ENCODE measurements at places on chromosomes 11 and 22.

GRCh38 chr22:19580291-19580890 is 56.2 kb upstream of the CLDN5 start:
- DNase-seq: no peak

DNA sequence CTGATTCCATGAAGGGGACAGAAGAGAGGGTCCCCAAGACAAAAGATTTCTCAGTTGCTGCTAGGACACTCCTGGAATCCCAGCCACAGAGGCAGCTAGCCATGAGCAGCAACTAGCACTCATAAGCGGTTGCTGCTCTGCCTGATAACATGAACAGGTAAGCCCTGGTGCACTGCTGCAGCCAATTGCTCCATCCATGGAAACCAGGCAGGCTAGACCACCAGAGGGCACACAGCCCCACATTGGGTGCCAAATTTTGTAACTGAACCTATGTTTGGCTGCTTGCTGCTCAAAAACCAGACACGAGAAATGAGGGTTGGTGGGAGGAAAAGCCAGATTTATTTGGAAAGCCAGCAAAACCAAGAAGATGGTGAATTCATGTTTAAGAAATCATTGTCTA is 21.9 kb upstream of the QSER1 start:
- no peak for DNase-seq

- no peak for DNase-seq
Measured at GRCh38 chr11:117417342-117417741, 89.7 kb downstream of the CEP164 start.

DNA sequence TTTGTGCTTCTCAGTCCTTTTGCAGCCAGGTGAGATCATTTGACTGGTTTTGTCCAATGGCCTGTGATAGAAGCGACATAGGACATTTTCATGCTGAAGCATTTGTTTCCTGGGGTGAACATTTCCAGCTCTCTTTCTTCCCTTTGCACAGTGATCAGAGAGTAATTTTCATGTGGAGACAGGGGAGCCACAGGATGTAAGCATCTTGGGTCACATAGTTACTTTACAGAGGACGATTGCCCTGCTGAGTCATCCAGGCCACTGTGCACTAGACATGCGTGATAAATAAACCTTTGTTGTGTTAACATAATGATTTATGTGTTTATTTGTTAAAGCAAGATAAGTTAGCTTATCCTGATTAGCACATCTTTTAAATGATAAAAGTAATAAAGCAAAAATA is 263.5 kb upstream of the CCDC179 start:
- DNase-seq: no peak

DNA sequence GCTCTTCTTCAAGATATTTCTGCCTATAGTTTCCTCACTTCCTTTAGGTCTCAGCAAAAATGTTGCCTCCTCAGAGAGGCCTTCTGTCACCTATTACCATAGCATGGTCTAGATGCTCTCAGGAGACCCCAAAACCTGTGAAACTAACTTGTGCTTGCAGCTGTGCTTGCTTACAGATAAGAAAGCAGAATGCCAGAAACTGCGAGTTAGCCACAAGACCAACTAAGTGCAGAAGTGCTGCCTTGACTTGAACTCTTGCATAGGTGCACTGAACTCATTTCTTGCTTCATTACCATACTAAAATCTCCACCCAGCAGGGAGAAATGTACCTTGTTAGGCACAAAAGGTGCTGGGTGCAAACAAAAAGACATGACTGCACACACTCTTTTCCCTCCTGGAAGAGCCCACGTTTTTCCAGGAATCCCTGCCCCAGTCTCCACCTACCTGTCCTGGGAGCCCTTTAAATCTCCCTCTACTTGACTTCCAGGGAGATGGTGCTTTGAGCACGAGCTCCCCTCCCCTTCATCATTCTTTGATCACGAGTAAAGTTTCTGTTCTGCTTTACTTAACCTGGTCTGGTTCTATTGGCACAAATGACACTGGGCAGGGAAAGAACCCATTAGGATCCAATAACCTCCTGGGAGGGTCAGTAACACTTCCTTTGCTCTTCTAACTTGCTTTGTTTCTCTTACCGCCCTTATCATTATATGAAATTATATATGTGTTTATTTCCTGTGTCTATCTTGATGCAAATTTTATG is 137.7 kb upstream of the DDI1 start:
- no peak for DNase-seq

DNA sequence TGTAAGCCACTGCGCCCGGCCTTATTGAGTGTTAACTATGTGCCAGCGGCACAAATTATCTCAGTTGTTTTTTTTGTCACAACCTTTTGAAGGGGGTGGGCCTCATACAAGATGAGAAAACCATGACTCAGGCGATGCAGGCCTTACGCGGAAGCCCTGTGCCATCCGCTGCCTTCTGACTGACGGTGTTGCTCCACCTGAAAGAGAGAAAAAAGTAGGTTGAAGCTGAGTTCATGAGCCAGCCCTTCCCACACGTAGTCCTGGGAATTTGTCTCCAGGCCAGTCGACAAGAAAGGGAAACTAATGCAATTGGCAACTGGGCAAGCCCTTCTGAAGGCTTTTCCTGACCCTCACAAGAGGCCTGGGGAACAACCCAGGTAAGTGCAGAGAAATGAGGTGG is 96.9 kb upstream of the CRYBB3 start:
- no peak for DNase-seq

GRCh38 chr11:128196235-128196634 is 391.1 kb downstream of the ETS1 start:
- DNase-seq: no peak

- DNase-seq: peak; percentile 88
Measured at GRCh38 chr11:72040491-72041363, 39.6 kb downstream of the NUMA1 start.

DNA sequence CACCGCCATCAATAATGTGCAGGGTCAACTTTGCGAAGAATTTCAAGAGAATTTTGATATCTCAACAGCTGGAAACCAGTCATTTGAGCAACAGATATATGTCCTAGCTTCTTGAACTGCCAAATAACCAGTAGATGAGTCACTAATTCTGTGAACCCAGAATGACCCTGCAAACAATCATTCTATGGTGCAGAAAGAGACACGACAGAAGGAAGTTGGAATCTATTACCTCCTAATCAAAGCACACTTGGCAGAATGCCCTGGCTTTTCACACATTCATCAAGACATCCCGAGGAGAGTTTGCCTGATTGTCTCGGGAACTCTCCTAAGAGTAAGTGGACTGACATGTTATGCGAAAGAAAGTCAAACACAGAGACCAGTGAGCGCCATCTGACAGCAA is 621.1 kb downstream of the OPCML start:
- no peak for DNase-seq

DNA sequence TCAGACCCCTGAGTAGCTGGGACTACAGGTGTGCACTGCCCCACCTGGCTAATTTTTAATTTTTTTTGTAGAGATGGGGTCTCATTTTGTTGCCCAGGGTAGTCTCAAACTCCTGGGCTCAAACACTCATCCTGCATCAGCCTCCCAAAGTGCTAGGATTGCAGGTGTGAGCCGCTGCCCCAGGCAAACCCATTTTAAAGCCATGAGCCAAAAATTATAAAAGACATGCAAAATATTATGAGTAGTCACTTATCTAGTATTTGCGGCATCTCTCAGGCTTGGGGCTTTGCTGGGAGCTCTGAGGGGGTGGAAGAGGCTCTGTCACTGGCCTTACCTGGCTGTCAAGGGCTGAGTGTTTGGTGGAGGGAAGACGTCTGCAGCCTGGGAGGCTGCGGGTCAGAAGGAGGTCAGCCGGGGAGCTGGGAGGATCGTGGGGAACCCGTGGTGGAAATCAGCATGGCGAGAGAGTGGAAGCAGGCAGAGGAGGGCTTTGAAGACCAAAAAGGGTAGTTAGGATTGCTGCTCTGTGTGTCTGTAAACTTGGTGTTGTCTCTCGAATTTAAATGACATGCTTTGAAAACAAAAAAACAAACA is 69.1 kb upstream of the PARVG start:
- DNase-seq: no peak

DNA sequence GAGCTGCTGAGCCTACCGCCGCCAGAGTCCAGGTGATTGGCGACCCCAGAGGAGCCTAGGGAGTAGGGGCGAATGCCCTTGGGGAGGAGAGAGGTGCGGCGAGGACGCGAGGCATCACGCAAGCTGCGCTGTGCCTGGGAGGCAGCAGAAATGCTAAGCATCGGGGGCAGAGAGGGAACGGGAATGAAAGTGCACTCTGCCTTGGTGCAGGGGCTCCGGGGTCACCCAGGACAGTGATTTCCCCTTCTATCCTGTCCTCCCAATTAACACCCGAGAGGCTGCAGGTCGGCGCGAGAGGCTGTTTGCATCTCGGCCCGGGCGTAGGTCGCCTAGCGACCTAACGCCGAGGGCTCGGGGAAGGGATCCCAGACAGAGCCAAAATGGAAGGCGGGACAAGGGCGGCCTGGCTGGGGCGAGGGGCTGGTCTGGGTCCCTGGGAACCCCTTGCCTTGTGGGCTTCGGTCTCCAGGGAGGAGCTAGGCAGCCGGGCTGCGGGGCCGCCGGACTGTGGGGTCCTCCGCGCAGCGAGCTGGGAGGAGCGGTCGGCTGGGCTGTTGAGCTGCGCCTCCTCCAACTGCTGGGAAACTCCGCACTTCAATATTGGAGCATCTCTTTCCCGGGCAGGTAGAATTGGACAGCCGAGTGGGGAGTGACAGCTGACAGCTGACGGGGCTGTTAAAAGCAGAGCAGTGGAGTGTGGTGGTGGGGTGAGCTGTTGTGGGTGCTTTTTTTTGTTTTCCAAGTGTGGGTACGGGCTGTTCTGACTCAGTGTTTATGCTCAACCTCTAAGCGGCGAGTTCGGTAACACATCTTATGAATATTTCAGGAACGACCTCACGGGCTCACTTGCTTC is 657 bp downstream of the ELMOD1 start:
- DNase-seq: no peak

DNA sequence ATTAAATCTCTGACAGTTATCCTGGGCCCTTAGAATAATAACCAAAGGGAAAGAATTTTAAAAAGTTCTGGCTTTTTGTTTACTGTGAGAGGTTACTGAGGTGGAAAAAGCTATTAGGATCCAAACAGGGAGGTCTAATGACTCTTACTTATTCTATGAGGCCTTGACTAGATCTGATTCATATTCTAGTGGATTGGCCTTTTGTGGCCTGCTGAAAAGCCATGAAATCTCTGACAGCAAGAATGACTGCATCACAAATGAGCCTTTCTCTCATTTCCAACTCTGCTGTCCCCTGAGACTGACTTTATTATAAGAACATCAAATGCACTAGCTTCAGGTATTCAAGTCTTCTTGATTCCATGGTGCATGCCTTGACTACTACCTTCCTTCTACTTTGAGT is 1797.6 kb downstream of the LRRC4C start:
- no peak for DNase-seq

- DNase-seq: no peak
Measured at GRCh38 chr11:17700991-17701390, 18.4 kb upstream of the MYOD1 start.

- DNase-seq: no peak
Measured at GRCh38 chr11:56843816-56844215, 95.3 kb upstream of the OR9G4 start.

- no peak for DNase-seq
Measured at GRCh38 chr11:77200351-77201268, 72.6 kb downstream of the MYO7A start.

DNA sequence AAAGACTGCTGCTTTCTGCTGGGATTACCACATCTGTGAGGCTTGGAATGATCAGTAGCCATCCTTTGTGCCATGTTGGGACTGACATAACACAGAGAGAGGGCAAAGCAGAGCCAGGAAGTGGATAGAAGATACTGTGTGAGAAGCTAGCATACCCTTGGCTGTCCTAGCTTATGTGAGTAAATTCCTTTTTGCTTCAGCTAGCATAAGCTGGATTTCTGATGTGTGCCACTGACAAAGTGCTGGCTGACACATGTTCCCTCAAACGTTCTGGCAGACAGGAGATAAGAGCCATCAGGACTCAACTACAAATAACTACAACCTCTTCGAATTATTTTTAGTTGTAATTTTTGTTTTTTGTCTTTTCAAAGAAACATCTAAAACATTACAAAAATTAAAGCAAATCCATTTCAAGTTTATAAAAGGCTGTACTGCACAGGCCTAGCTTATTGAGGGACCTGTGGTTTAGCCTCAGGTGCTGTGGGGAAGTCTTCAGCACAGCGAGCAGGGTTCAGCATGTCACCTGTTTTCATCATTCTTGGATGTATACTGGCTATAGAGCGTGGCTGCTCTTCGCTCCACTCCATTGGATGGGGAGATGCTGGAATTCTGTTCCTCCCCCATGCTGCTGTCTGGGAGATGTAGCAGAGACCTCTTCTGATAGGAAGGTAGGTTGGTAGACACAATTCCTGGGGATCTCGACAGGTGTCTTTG is 120.9 kb downstream of the SWAP70 start:
- no peak for DNase-seq

DNA sequence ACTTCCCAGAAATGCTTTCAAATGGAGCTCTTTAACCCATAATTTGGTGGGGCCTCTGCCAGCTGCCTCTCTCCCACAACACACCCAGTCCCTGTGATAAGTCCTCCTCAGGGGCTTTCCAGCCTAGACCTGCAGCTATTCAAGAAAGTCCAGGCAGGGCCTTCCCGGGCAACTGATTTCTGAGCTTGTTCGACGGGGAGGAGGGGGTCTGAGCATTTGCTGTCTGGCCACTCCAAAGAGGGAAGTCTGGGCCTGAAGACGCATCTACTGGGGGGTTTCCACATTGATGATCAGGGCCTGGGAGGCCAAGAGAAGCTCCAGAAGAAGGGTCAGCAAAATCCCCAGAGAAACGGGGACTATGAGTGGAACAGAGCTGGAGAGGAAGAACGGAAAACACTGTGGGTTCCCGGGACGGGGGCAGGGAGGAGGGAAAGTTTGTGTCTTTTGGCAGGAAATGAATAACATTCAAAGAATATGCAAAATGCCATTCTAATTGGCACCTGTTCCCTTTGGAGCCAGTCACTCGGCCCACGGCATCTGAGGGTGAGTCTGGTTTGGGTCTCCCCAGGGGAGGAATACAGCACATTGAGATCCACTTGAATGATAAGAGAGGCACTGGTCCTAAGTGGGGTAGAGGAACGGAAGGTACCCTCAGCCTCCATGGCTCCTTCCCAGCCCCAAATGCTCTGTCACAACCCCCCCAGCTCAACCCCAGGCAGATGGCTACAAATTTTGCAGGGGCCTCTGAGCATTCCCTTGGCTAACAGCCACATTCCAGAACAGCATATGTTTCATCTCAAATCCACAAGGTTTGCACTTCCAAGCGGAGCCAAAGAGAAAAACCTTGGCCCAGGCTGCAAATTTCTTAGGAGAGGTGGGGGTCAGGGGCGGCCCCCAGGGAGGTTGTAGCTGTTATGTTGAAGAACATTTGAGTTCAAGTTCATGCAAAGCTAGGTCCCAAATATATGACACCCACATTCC is 72.0 kb downstream of the RPUSD4 start:
- DNase-seq: no peak

- no peak for DNase-seq
Measured at GRCh38 chr11:14544611-14545010, 24.4 kb upstream of the PSMA1 start.

GRCh38 chr11:122832721-122833470 is 5.4 kb upstream of the CRTAM start:
- DNase-seq: no peak

DNA sequence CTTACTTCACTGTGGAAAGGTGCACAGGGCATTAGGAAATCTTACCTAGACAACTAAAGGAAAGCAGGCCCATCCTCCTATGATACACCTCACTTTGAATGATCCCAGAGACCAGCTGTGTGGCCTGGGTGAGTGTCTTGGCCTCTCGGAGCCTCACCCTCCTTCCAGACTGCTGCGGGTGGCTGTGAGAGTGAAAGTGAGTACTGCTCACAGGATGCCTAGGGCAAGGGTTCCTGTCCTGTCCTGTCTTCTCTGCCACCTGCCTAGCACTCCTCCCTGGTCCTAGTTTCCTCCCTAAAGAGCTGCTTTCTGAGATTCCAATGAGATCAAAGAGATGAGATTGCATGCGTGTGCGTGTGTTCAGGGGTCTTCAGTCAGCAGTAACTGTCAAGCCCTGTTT is 19.5 kb upstream of the ADORA2A start:
- DNase-seq: no peak
